Activated T-helper 1 cell treated with anti-CD3 and anti-CD28 coated beads, Interleukin-2, amount 50 U/mL, for 16 hours (primary cell): ENCODE measurements at places on chromosomes 2 and 18.

DNA sequence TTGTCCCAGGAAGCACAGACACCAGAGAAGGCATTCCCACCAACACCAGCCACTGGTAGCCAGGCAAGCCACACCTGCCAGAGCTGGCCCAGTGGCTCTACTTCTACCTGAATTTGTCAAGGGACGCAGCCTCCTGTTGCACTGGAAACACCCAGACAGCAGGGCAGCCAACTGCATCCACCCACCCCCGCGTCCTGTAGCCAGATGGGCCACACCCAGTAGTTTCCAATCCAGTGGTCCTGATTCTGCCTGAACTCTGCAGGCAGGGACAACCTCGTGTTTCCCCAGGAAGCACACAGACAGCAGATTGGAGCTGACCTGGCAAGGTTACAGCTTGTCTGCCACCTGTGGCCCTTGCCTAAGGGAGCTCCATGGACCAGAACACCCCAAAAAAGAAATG is 18.2 kb downstream of the PFN4 start:
- DNase-seq, result no peak

DNA sequence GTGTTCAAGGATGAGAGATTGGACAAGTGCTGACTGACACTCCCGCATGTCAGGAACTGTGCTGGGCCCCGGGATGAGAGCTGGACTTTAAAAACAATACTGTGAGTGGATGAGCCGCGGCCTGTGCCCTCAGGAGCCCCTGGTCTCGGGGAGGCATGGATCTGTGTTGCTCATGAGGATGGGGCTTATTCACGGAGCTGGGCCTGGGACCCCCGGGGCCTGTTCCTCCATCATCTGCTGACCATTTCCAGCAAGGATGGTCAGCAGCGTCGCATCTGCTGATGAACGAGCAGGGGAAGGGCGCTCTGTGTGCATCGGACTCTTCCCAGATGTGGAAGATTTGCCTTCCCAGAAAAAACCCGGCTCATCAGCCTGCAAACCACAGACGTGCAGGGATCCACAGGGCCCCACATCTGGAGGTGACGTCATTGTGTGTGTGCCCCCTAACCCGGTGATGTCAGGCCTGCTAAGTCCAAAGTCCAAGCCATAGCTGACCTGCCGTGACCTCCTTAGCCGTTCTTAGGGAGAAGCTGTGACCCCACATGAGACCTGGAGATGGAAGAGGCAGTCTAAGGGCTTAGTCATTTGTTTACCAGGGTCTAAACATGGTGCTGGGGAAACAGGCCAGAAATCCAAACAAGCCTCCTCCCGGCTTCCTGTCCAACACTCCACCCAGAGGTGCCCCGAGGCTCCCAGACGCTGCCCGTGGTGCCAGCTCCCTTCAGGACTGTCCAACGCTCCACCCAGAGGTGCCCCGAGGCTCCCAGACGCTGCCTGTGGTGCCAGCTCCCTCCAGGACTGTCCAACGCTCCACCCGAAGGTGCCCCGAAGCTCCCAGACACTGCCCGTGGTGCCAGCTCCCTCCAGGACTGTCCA is 143.9 kb downstream of the PXDN start:
- no peak for DNase-seq

- DNase-seq, result no peak
Observed at GRCh38 chr18:44514766-44515165, 165.9 kb upstream of the SETBP1 start.

DNA sequence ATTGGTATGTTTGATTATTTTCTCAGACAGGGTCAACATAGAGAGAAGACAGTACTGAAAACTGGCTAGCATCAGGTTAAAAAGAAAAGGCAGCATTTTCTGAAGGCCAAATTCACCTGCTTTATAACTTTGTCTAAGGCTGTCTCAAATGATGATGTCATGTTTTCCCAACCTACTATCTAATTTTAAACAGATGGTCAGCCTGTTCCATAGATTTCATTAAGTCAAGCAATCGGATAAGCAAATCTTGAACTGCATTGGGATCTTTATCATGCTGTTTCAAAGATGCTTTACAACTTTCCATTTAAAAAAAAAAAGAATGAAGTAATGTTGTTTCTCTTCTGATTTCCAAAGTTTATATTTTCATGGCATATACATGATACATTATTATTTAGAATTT is 56.3 kb upstream of the SPOPL start:
- no peak for DNase-seq

- no peak for DNase-seq
Observed at GRCh38 chr18:55775972-55776371, 188.0 kb upstream of the TCF4 start.

DNA sequence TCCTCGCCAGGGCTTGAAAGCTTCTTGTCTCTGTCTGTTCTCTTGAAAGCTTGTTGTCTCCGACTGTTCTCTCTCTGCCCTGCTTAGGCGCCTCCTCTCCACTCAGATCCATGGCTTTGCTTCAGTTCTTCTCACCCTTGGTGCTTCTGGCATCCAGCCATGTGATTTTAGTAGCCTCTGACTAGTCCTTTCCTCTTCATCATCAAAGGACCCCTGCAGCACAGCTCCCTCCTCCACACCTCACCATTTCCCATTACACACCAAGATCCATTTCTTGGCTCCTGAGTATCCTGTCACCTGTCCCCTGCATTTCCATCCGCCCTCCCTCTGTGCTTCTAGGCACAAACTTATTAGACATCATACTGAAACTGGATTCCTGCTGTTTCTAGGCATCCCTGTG is 59.4 kb downstream of the ZNF236 start:
- DNase-seq, result no peak

GRCh38 chr2:56671973-56672569 is 488.3 kb downstream of the CCDC85A start:
- no peak for DNase-seq

- no peak for DNase-seq
Observed at GRCh38 chr2:116094196-116094595, 1651.8 kb downstream of the DPP10 start.

GRCh38 chr2:61485281-61485680 is 14.4 kb upstream of the USP34 start:
- no peak for DNase-seq
